ENCODE measurements at places on chromosomes 3 and 15.

GRCh38 chr3:134846911-134847317 is 51.9 kb downstream of the EPHB1 start:
- DNase-seq: no peak

- no peak for DNase-seq
Measured at GRCh38 chr3:51971350-51971749, 2.5 kb downstream of the ABHD14B start.

- no peak for DNase-seq
Measured at GRCh38 chr3:178320456-178321351, 215.5 kb upstream of the KCNMB2 start.

DNA sequence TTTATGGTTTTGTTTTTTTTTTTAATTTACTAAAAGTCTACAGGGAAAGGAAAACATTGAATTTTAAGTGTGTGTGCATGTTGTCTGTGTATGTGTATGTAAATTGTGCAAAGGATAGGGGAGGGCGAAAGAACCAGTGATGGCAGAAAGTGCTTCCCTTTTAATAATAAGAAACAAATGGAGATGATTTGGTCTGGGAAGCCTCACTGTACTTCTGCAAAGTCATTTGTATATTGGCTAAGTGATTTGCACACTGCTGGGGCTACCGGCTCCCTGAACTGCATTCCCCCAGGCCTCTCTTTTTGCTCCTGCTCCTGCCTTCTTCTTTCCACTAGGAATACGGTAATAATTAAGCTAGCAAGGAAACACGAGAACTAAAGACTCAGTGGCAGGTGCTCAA is 101.2 kb downstream of the CD47 start:
- no peak for DNase-seq

GRCh38 chr15:45641999-45642932 is 7.4 kb downstream of the SQOR start:
- no peak for DNase-seq

GRCh38 chr3:71090207-71090606 is 493.3 kb downstream of the FOXP1 start:
- DNase-seq: no peak

- no peak for DNase-seq
Measured at GRCh38 chr15:33309602-33310276, 1.0 kb upstream of the RYR3 start.

DNA sequence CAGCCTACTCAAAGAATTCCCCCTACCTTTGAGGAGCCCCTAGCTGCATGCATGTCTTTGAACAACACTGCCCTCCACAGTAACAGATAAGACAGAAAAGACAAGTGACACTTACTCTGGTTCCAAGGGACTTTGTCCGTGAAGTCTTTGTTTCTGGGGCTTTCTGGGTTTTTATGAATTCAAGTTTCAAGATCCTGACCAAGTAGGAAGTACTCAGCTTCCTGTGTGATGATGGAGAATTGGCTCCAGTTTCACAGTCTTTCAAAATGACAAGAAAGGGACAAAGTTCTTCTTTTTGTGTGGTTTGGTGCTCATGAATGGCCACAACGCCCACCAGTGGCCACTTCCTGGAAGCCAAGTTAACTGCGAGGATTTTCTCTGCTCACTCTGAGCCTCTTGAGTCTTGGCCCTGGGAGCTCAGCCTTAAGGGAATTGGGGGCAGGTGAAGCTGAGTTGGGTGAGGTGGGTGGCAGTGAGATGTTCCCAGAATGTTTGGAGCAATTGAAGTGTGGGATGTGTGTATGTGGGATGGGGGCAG is at the start of gene CCR1:
CCR1 (minus strand) TSS at position 147 of the 538 bp plus-strand sequence. CDS start 4,000 bp downstream, outside the sequence.
- DNase-seq: peak; percentile 67

GRCh38 chr3:113132571-113132996 is 78.8 kb upstream of the BOC start:
- no peak for DNase-seq

GRCh38 chr3:194556086-194557056 is 69.6 kb upstream of the ATP13A3 start:
- DNase-seq: peak; percentile 43

- DNase-seq: no peak
Measured at GRCh38 chr15:87416591-87417257, 839.8 kb downstream of the NTRK3 start.

- DNase-seq: no peak
Measured at GRCh38 chr15:98803228-98804056, 155.1 kb downstream of the IGF1R start.

DNA sequence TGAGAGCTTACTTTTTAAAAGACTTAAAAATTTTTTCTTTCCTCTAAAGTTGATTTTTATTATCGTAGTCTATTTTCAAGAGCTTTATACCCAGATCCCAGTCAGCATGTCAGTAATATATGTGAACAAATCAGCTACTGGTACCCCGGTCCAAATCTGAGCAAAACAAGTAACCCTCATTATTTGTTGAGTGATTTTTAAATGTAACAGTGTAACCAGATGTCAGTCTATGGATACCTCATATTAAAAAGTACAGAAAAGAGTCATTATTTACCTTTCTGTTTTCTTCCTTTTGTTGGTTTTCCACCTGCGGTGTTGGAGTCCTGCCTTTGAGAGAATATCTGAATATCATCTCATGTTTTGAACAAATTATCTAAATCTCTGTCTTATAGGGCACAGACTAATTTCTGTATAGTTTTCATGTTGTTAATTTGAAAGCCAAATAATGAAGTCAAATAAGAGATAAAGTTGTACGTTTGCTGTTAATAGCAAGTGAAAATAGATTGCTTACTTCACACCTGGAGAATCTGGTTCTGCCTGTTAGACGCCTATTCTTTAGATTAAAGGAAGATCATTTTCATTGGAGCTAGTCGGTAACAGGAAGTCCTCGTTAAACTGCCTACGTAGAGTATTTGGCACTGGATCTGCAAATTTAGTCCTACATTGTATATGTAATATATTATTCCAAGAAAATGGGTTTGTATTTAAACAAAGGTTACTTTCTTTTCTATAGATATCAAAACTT is at the start of gene STX19:
STX19 (minus strand) TSS at position 505 of the 745 bp plus-strand sequence. CDS start 13,328 bp downstream, outside the sequence.
- DNase-seq: no peak

GRCh38 chr15:92621972-92622533 is 33.5 kb downstream of the FAM174B start:
- DNase-seq: no peak

Measured in activated naive CD4-positive, alpha-beta T cell treated with anti-CD3 and anti-CD28 coated beads for 36 hours (primary cell).